Inflammatory macrophage treated with lipopolysaccharide for 4 hours (primary cell): ENCODE measurements at places on chromosomes 1 and 21.

- DNase-seq, result no peak
Observed at GRCh38 chr1:245772325-245772724, 617.5 kb downstream of the KIF26B start.

- DNase-seq, result peak; percentile 45
Observed at GRCh38 chr1:183942933-183943693, 94.4 kb downstream of the COLGALT2 start.

DNA sequence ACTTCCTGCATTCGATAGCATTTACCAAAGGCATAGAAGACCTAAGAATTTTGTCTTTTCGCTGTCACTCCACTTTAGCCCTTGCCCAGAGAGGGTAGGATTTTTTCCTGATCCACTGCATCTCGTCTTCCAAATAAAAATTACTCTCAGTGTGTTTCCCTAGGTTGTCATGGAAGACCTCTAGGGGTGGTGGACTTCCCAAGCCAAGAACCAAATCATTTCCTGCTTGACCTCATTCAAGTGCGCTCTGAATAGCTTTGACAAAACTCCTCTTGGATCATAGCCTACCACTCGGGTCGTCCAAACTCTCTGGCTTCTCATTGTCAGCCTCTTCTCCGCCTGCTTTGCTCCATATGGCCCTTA is 431 bp upstream of the C1orf52 start:
- no peak for DNase-seq

GRCh38 chr1:184025242-184025675 is 12.3 kb downstream of the COLGALT2 start:
- no peak for DNase-seq

DNA sequence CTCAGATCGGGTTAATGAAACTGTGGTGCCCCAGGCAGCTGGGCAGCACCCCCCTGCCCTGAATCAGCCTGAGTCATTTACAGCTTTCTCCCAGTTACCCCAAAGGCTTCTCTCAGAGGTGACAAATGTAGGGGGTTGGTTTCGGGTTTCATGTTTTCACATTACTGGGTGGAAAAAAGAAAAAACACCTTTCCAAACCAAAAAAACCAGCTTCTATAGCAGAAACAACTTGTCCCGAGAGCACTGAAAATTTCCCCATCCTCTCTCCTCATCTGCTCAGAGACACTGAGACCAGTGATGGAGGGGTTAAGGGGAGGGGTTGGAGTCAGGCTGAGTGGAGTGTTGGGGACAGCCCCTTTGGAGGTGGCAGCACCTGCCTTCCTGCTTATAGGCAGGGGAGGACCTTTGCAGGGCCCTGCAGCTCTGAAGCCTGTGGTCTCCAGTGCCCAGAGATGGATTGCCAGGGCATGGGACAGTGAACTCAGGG is 15.6 kb downstream of the UTP11 start:
- no peak for DNase-seq

DNA sequence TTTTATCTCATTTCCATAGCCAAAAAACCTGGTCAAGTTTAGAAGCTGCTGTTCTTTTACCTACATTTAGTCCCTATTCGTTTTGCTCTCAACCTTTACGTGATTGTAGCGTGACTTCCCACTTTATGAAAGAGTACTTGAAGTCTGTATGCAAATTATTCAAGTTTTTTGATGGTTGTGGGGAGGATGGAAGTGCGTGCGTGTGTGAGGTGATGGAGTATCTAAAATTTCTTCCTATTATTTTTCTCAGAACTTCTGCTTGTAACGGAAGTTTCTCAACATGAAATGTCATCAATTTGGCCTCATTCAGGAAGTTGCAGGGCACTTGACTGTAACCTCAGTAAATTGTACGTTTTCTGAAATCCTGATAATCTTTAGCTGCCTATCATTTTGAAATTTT is 64.0 kb downstream of the SAMSN1 start:
- peak; percentile 92 for DNase-seq

DNA sequence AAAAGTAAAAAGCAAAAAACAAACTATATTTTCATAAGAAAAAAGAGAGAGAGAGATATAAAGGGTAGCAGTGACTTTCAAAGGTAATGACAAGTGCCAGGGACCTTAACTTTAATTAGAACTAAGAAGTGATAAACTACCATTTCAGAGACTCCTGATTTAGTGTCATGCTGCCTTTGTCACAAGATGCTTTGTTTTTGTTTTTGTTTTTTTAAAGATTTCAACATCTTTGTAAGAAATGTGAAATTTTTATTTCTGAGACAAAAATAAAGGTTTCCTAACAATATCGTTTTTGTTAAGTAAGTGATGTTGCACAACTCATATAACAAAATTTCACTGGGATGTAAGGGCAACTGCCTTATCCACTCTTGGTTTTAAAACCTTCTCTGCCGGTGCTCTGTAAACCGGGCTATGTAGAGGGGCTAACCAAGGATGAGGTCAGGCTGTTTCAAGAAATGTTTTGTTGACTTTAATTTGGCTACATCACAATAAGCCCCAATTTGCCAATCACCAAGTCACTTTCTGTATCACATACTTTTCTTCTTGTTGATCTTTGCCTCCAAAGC is 35.2 kb upstream of the SYT2 start:
- DNase-seq, result peak; percentile 59

DNA sequence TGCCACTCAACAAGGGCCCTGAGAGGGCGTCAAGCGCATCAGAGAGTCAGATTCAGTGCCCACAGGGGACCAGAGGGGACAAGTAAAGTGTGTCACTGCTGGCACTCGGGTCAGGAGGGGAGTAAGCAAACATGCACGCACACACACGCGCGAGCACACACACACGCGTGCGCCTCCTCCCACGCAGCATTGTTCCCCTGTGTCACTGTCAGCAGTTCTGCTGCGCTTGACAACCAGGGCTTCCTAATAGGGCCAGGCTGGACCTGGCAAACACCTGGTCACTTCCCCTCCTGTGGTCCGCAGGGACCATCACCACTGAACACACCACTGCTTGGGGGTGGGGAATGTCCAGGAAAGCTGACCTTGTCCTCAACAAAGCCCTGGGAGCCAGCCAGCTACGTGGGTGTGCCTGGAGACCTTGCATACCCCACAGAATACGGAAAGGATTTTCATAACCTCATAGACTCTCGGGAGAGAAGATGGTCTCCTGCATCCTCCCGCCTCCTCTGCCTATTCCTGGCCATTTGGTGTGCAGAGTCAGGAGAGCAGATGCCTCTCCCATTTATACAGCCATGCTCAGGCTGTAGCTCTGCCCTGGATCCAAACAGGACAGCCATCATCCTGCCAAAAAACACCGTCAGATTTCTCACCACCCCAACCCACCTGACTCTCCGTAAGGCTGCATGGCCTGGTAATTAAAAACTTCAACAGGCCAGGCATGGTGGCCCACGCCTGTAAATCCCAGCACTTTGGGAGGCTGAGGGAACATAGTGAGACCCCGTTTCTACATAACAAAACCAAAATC is 73.2 kb downstream of the SSBP3 start:
- DNase-seq, result no peak

DNA sequence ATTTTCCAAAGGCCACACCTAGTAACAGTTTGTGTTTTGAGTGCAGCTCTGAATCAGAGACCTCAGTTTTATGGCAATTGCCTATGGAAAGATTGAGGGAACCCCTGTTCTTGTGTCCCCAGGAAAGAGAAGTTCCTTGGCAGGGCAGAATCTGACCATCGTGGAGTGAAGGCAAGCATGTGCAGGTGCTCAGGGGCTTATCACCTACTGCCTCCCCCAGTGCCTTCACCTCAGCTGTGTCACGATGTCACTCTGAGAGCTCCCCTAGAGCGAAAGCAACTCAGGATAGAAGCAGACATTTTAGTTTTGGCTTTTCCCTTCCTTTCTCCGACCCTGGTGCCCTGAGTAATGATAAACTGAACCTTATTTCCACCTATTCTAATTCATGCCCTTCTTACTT is 1.8 kb upstream of the SPRR1A start:
- DNase-seq, result no peak

DNA sequence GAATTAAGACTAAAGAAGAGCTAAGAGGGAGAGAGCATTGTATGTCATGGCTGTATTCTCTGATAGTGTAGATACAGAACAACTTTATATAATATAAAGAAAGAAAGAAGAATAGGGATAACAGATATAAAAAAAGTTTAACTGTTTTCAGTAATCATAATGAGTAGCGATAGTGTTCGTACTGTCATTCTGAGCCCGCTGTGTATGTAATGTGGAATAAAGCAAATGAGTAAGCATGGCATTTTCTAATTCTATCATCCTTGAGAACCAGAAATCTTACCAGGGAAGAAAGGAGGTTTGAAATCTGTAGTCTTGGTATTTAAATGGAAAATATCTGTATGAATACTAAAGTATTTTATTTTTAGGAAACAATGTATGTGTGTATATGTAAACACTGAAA is 46.7 kb upstream of the SSX2IP start:
- no peak for DNase-seq

DNA sequence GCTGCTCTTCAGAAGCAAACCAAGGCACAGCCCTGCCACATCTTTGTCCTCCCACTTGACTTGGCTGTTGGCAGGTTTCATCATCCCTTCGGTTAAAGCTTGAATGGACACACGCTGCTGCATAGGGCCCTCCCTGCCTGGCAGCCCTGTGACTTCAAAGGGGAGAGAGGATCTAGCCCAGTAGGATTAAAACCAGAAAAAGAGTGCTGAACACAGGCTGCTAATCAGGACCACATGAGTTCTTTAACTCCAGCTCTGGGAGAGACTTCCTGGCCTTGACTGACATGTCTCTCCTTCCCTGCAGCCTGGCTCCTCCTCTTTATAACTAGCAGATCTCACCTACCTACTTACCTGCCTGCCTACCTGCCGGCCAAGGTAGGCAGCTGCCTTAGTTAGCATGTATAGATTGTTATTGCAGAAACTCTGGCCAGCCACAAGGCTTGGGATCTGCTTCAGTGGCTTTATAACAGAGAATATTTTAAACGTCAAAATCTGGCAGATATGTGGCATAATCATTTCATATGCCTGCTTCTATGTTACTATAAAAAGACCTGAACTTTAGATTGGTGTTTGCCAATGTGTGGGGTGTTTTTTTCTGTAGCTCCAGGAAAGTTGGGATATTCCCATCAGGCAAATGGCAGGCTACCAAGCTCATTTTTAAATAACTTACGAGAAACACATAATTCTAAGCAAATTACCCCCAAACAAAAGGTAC is 49.4 kb downstream of the ERG start:
- no peak for DNase-seq

- DNase-seq, result no peak
Observed at GRCh38 chr1:24591781-24592180, 35.9 kb downstream of the NCMAP start.

DNA sequence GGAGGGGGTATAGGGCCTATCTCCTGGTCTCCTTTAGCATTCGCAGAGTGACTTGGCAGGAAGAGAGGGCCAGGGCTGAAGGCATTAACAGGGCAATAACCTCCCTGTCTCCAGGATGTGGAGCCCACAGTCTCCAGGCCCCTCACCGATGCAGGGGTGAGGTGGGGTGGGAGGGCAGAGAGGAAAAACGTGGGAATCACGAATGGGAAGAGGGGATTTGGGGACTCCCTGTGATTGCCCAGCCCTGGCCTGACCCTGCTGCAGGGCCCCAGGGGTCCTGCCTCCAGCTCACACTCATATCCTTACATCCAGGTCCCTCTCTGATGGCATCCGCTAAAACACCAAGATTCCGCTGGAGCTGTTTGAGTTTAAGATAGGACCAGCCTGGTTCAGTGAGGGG is 14.6 kb downstream of the TFAP2E start:
- no peak for DNase-seq

GRCh38 chr1:210292231-210292871 is 36.4 kb upstream of the HHAT start:
- no peak for DNase-seq

GRCh38 chr1:171716616-171717015 is 25.2 kb downstream of the VAMP4 start:
- no peak for DNase-seq

- DNase-seq, result no peak
Observed at GRCh38 chr1:36396359-36396758, 1.3 kb downstream of the LSM10 start.

- DNase-seq, result peak; percentile 57
Observed at GRCh38 chr1:180530501-180530900, 28.1 kb upstream of the ACBD6 start.

DNA sequence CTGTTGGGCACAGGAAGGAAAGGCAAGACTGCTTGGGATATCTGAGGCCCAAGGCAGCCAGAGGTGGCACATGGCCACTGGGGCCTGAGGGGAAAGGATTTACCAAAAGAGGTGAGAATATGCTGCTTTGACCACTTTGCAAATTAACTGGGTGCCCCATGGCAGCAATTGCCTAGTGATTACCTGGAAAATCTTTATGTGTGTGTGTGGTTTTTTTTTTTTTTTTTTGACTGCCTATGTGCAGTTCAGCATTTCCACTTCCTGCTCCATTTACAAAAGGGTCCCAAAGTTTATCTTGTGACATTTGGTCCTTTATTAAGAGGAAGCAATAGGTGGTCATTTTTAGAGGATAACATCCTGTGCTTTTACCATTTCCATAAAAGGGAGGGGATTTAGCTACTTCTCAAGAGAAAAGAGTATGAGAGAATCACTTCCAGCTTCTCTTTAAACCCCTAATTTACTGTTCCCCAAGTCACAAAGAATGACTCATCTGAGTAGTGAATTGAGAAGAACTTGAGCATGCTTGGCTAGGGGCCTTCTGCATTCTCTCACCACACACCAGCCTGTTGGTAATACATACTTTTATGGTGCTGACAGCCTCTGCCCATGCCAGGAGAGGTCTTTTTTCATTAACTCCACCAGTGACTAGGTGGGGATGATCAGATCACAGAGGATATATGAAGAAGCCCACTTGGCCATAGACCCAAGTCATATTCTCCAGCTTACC is 52.1 kb downstream of the SYDE2 start:
- DNase-seq, result no peak

DNA sequence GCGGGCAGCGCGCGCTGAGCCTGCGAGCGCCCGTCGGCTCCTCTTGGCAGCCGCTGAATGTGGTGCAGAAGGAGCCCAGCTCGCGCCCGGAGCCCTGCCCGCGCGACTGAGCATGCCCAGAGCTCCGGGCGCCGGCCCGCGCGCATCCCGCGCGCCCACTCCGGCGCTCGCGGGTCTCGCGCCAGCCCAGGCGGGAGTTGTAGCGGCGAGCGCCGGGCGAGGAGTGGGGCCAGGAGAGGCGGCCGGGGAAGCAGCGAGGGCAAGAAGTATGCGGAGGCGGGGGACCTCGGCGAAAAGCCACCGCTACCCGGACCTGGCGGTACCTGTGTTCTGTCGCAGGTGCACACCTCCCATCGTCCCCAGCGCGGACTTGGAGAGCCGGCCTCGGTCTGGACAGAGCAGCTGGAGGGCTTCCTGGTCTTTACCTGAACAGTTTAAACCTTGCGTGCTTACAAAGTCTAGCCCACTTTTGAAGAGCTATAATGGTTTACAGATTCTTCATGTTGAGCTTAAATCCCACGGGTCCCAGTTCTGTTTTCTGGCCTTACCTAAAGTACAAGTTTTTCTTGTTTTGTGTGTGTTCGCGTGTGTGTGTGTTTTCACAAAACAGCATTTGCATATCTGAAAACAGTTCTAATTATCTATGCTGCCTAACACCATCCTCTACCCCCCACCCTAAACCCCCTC is at the start of gene DDAH1:
Gene DDAH1, minus strand, starts transcription at position 61 of the 687 bp plus-strand sequence. CDS start 114 bp downstream, outside the sequence.
- DNase-seq, result no peak
